Mononuclear cell (primary cell): ENCODE measurements at places on chromosomes 2 and 18. TPM values are rescaled to one million over a fixed set of nuclear protein-coding genes. Genes with fewer than 3 reads are reported as not detected.

The TNFAIP6 gene
- total RNA-seq: 11.1 TPM

The C2orf66 gene
- total RNA-seq: not detected

The PDCD1 gene
- 2.0 TPM for total RNA-seq

The DBI gene
- total RNA-seq: 46.8 TPM

The LRATD1 gene
- total RNA-seq: under 0.01 TPM

The BOLL gene
- 0.10 TPM for total RNA-seq

The ALPG gene
- not detected for total RNA-seq

The ALLC gene
- not detected for total RNA-seq

The GKN2 gene
- total RNA-seq: not detected

The C2orf92 gene
- 4.5 TPM for total RNA-seq
